ENCODE measurements at places on chromosomes 1 and 21.

DNA sequence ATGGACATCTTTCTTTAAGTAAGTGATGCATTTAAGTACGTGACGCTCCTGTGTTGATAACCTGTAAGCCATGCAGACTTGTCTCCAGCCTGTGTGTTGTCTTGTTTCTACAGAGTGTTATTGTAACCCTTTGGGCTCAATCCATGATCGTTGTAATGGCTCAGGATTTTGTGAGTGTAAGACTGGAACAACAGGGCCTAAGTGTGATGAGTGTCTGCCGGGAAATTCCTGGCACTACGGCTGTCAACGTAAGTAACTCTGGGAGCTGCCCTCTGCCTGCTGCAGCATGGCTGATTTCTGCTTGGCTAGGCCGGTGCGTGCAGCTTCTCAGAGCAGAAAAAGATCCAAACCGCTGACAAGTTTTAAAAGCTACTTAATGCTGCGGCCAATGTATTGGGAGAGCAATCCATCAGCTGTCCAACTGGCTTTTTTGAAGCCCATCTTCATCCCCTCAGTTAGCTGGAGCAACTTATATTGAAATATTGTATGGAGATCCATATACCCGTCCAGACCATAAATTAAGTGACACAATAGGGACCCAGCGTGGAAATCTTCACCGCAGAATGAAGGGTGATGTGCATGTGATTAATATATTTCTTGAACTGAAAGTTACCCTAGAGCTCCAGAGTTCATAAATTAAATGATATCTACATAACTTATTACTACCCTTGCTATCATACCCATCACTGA lies 295.9 kb downstream of the NTNG1 start:
- no peak for DNase-seq

- DNase-seq = peak; percentile 79
These were observed 23.0 kb upstream of the NEK2 start for GRCh38 chr1:211698161-211699026.

- peak; percentile 81 for DNase-seq
These were observed 93.9 kb upstream of the PPM1J start for GRCh38 chr1:112808861-112809684.

DNA sequence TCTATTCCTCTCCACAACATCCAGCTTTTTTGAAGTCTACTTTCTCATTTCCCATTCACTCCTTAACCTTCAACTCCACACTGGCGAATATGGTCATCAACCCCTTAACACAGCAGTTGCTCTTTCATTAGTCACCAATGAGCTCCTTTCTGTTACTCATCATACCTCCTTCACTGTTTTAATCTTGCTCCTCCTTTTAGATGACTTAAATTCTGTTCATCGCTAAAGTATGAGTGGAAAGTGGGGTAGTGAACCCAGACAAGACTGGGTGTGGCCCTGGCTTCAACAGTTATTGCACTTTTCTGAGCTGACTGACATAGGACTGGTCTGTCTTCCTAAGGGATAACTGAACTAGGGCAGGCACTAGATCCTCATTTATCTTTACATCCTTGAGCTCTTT lies 51.3 kb downstream of the AKT3 start:
- DNase-seq = no peak

DNA sequence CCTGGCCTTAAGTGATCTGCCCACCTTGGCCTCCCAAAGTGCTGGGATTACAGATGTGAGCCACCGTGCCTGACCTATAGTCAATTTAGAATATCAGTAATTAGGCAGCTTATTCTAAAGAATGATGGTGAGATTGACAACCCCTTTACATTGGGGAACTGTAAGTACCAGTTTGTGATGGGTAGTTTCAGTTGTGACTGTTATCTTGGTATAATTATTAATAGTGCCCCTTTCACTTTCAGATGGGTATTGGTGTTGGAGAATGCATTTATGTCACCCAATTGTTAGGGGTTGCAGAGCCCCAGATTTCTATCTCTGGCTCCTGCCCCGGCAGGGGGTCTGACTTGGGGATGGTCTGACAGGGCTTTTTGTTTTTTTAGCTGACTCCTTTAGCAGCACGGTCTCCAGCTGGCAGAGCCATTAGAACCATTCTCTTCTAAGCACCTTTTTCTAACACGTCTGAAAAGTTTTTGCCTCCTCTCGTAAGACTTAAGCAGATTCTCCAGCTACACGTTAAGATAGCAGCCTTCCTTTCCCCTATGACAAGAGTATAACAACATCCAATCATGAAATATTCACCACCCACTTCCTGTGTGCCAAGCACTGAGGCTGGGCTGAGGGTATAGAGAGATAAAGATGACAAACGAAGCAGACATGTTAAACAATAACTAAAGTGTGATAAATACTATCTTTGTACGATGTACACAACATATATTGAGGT lies 157.8 kb downstream of the SDCCAG8 start:
- DNase-seq = no peak

- no peak for DNase-seq
These were observed 71.4 kb downstream of the MRPL39 start for GRCh38 chr21:25535849-25536248.

DNA sequence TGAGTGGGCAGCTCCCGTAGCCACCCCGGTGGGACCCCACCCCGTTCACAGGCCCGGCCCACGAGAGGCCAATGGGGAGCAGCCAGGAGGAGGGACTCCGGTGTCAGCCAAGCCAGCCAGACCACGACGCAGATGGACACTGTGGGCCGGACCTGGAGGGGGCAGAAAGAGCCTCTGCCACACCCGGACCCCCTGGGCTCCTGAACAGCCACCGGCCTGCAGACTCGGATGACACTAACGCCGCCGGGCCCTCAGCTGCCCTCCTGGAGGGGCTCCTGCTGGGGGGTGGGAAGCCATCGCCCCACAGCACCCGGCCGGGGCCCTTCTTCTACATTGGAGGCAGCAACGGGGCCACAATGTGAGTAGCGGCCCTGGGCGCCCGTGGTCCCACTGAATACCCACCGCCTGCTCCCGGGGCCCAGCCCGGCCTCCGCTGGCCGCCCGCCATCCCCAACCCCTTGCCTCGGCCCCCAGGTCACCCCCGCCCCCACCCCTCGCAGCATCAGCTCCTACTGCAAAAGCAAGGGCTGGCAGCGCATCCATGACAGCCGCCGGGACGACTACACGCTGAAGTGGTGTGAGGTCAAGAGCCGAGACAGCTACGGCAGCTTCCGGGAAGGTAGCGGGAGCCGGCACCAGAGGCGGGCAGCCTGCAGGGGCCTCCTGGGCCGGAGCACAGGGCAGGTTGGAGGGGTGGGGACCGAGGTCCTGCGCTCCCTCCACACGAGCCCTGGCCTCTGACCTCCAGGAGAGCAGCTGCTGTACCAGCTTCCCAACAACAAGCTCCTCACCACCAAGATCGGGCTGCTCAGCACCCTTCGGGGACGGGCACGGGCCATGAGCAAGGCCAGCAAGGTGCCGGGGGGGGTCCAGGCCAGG lies 6.5 kb downstream of the TTLL10 start:
- no peak for DNase-seq

DNA sequence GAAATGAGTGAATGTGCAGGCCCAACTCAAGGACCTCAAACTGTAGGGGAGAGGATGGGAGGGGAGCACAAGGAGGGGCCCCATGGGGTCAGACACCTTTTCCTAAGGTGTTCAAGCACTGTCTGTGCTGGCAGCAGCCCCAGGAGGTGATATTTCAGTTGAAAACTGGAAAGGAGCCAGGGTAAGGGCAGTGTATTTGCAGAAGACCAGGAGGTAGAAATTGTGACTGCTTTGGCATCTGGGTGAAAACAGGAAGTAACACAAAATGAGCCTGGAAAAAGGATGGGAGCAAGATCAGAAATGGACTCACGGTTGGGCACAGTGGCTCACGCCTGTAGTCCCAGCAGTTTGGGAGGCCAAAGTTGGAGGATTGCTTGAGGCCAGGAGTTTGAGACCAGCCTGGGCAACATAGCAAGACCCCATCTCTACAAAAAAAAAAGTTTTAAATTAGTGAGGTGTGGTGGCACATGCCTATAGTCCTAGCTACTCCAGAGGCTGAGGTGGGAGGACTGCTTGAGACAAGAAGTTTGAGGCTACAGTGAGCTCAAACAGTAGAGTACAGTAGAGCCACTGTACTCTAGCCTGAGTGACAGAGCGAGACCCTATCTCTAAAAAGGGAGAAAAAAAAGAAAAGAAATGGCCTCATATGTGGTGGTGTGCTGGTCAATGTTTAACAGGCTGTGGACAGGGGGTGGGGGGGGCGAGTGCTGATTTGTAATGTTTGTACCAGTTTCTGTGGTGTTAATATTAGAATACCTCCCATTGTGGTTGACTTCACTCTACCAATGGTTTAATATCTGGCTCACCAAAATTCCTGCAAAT lies 76.2 kb upstream of the ANGPTL1 start:
- no peak for DNase-seq

GRCh38 chr21:43902441-43902840 lies 37.4 kb downstream of the AGPAT3 start:
- peak; percentile 86 for DNase-seq

- DNase-seq = no peak
These were observed 42.4 kb downstream of the MEF2D start for GRCh38 chr1:156458181-156458503.

GRCh38 chr1:116133696-116134475 lies 22.7 kb downstream of the MAB21L3 start:
- DNase-seq = peak; percentile 63

GRCh38 chr1:51442198-51442597 lies 76.9 kb downstream of the EPS15 start:
- DNase-seq = peak; percentile 45

- DNase-seq = no peak
These were observed 61.9 kb downstream of the POFUT2 start for GRCh38 chr21:45225741-45226327.

GRCh38 chr1:11362547-11363021 lies 89.6 kb downstream of the UBIAD1 start:
- no peak for DNase-seq

GRCh38 chr1:90044346-90044745 lies 49.4 kb downstream of the ZNF326 start:
- DNase-seq = no peak

- DNase-seq = peak; percentile 45
These were observed 7.8 kb downstream of the IRF6 start for GRCh38 chr1:209797978-209798639.

GRCh38 chr1:71577451-71578131 lies 496.8 kb upstream of the ZRANB2 start:
- DNase-seq = no peak

- no peak for DNase-seq
These were observed 67.9 kb upstream of the APOBEC4 start for GRCh38 chr1:183721041-183721440.

GRCh38 chr1:222654849-222655248 lies 37.0 kb downstream of the MIA3 start:
- peak; percentile 91 for DNase-seq

DNA sequence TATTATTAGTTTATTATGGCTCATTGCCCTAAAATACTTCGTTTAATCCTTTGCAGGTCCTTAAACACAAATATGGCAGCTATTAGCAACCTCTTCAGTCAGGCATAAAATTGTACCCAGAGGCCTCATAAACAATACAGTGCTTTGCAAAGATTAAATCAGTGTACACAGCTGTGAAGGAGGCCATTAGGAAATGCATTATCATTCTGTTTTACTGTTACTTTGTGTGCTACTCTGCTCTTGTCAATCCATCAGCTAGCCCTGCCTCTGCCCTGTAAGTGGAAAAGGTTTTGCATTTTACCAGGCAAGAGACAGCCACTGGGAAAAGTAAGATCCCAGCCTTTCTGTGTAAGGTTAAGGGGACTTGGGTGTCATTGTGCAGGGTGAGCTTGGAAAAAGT lies 415.7 kb upstream of the DAB1 start:
- DNase-seq = no peak

GRCh38 chr21:24395320-24395923 lies 1211.9 kb downstream of the MRPL39 start:
- no peak for DNase-seq

GRCh38 chr1:36696261-36696940 lies 213.7 kb upstream of the CSF3R start:
- DNase-seq = no peak

- DNase-seq = no peak
These were observed 16.7 kb upstream of the GUCA2B start for GRCh38 chr1:42136466-42136865.

- DNase-seq = no peak
These were observed 30.1 kb downstream of the LRIG2 start for GRCh38 chr1:113103048-113103447.

DNA sequence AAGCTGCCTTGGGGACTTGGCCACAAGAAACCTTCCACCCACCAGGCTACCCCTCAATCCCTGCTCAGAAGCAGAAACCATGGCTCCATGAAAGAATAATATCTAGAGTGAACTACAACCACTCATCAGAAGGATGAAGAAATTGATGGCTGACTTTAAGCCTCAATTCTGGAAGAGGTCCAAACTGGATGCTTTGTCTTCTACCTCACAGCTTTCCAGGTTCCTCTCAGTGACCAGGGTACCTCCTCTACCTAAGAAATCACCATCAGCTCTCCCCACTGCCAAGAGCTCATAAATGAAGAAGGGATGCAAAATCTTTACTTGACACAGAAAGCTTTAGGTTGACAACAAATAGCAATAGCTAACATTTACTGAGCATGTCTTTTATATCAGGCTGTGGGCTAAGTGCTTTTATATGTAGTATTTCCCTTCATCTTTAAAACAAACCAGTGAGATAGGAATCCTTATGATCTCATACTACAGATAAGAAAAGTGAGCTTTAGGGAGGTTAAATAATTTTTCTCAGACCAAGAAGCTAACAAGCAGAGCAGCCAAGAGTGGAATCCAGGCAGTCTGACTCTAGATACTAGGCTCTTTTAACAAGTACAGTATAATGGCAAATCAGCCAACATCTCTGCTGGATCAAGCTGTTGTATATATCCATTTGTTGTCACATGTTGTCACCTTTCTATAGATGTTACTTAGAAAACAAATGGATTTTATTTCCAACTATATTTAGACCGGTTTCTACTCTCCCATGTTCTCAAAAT lies 243.0 kb upstream of the SGIP1 start:
- DNase-seq = no peak

GRCh38 chr1:47563201-47563600 lies 125.4 kb downstream of the FOXD2 start:
- no peak for DNase-seq

DNA sequence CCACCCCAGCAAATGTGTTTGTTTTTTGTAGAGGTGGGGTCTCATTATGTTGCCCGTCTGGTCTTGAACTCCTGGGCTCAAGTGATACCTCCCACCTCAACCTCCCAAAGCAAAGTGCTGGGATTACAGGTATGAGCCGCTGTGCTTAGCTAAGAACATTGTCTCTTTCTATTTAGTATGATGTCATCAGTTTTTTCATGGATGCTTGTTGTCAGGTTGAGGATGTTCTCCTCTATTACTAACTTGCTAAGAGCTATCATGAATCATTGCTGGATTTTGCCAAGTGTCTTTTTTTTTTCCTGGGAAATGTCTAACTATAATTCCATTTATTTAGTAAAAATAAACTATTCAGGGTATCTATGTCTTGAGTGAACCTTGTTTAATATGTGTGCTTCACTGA lies 19.0 kb upstream of the MPC2 start:
- no peak for DNase-seq

DNA sequence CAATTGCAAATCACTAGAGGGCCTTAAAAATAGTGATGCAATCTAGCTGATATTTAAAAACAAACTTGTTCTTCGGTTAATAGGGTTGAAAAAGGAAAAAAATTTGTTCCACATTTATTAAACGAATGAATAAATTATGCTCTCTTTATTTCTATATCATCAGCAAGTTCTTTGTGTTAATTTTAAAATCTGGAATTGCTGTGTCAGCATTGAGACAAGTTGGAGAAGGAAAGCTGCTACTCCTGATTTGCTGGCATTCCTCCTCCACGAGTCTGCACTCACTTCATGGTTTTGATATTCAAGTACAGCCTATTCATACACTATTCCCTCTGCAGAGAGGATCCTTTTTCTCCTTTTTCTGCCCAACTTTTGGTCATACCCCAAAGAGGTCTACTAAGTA lies 117.6 kb downstream of the MRPL39 start:
- no peak for DNase-seq

Data from hematopoietic multipotent progenitor cell treated with erythropoietin and hydrocortisone succinate and interleukin-3 and kit ligand, for 6 days (in vitro differentiated cells).